Astrocyte of the hippocampus (primary cell): ENCODE measurements at places on chromosomes 2 and 18.

GRCh38 chr2:157784823-157785175, 91.3 kb downstream of the ACVR1 start:
- DNase-seq = no peak

DNA sequence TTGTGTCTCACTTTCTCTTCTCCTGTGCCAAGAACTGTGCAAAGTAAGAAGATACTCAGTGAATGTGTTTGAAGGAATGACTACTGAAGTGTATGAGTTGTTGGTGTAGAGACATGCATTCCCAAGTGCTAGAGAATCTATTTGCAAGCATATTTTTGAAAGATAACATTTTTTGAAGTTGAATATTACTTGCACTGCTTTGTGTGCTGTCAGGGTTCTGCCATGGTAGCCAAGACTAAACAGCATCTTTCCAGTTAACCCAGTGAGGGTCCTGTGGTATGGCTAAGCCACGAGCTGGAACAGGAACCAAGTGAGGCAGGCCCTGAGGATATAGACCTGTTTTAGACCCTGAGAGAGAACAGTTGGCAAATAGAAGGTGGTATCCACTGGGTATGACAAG, 35.2 kb upstream of the EFEMP1 start:
- no peak for DNase-seq

- no peak for DNase-seq
These were observed 265.5 kb upstream of the KCNJ3 start for GRCh38 chr2:154433010-154433409.

DNA sequence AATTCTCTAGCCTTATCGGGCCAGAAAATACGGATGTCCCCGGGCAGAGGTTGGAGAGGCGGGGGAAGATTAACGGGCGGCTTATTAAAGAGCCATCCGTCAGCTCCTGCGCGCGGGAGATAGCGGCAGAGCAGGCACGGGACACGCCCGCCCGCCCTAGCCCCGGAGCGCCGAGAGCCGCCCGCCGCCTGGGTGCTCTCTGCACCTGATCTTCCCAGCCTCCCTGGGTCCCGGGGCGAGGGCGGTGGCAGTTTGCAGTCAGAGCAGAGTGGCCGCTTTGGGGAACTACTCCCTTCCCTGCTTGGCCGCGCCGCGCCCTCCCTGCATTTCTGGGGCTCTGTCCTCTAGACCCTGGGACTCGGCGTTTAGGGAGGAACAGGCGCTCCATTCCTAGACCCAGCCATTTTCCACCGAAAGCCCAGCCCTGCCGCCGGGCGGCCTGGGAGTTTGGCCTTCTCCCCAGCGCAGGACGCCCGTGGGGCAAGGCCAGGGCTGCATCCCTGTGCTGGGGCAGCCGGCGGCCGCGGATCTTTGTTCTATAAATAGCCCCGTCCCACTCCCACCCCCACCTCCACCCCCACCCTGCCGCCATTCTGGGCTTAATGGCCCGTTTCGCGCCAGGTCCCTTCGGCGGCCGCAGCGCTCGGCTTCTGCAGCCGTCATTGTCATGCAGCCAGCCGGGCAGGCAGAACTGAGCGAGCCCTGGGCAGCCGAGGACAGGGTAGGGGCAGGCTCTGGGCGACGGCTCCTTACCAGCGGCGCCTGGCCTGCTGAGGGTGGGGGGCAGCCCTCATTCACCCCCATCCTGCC, 6.6 kb downstream of the GAD1 start:
- DNase-seq = no peak

- peak; percentile 77 for DNase-seq
These were observed 104.0 kb downstream of the COBLL1 start for GRCh38 chr2:164737612-164738081.

DNA sequence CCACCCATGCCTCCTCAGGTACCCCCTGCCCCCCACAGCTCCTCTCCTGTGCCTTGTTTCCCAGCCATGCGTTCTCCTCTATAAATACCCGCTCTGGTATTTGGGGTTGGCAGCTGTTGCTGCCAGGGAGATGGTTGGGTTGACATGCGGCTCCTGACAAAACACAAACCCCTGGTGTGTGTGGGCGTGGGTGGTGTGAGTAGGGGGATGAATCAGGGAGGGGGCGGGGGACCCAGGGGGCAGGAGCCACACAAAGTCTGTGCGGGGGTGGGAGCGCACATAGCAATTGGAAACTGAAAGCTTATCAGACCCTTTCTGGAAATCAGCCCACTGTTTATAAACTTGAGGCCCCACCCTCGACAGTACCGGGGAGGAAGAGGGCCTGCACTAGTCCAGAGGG, 803 bp upstream of the DES start:
- DNase-seq = no peak

DNA sequence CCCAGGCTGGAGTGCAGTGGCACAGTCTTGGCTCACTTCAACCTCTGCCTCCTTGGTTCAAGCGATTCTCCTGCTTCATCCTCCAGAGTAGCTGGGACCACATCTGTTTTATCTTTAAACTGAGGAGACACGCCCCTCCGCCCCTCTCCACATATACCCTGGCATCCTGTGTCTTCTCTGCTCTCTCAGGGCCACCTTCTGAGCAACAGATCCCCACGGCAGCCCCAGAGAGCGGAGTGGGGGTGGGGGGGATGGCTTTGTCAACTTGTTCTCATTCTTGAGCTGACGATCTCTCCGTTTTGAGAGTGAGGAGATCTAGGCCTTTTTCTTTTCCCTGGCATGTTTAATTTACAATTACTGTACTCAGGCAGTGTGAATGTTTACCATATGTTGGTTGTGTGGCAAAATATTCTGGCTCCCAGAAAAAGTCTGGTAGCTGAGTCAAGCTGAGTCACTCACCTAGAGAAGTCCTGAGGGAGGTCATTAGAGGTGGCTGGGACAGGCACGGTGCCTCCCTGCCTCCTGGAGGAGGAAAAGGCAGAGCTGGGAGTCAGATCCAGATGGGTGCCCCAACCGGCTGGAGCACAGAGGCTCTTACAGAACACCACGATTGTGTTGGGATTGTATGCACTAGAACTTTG, 19.5 kb upstream of the ID2 start:
- peak; percentile 77 for DNase-seq

DNA sequence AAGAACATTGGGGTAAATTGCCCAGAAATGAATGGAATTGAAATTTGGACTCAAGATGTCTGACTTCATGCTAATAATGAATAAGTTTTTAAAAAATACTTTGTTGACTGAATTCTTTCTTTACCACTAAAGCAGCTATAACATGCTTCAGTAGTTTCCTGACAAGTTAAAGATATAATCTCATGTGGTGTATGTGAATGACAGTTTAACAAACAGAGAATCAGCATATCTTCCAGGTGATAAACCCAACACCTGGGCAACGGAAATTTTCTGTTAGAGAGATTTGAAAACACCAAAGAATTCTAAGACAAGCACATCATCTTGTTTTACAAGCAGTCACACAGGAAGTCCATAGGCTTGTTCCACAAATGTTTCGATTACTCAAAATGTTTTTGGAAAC, 372.6 kb upstream of the VRK2 start:
- no peak for DNase-seq

GRCh38 chr2:71552356-71552755, 99.0 kb downstream of the DYSF start:
- DNase-seq = no peak

DNA sequence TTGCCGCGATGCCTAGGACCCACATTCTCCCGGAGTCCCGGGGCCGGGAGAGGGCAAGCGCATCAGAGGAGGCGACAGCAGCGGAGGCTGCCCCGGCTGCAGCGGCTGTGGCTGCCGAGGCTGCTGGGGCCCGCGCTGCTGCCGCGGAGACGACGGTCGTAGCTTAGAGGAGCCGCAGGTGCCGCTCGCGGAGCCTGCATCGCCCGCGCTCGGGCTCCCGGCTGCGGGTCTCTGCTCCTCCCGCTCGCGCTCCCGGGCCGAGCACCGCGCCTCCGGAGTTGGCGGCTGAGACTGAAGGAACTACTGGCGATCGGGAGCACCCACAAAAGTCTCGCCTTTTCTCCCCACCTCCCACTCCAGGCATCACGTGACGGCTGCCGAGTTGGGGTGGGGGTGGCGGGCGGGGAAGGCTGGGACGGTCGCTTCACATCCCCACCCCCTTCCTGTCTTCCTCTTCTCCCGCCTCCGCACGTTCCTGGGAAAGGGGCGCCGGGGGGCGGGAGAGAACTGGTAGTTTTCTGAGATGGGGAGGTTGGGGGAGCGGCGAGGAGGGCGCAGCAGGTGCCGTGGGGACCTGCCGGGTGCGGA, at the start of gene LYPD1:
LYPD1 (minus strand) TSS at position 298 of the 588 bp plus-strand sequence; CDS start at position 25, 273 bp downstream.
- peak; percentile 74 for DNase-seq

GRCh38 chr2:44569491-44569890, 207.7 kb downstream of the CAMKMT start:
- no peak for DNase-seq

- no peak for DNase-seq
These were observed 56.9 kb upstream of the SCN7A start for GRCh38 chr2:166550923-166551322.

DNA sequence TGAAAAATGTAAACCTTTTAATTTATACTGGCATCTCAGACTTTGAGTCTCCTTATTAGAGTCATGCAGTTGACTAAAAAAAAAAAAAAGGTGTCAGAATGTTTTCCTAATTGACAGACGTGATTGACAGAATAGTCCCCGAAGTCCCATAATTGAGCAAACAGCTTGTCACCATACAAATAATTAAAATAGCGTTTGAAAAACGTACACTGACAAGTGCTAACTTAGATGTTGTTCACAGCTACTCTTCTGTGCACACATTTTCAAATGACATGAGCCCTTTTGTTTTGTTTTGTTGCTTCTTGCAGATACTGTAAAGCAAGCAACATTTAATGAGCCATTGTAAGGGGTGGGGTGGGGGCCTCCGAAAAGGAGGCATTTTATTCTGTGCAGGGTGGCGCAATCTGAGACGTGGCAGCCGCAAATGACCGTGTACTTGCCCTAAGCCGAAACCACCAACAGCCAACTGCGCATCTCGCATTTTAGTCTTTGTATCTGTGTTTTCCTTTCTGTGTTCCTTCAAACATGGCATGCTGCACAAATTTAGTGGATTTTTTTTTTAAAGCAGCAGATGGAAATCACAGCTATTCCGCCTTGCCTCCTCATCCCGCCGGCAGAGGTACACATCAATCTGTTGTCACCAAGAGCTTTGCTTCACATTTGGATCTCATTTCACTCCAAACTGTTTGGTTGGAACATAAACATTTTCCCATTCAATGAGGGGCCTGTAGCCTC, 52.4 kb downstream of the LPIN1 start:
- no peak for DNase-seq

GRCh38 chr18:74625157-74625556, 27.5 kb downstream of the ZNF407 start:
- peak; percentile 31 for DNase-seq

DNA sequence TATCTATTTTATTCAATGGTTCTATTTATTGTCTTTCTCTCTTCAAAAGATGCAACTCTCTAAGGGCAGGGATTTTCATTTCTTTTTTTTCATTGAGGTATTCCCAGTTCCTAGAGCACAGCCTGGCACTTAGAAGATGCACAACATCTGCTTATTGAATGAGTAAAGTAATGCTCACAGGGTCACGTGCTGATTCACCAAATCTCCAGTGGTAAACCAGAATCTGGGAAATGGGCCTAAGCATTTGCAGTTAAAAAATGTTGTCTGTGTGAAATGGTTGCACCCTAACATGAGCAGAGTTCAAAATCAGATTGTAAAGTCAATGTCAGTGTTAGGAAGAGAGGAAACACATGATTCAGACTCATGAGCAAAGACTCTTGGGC, 15.8 kb downstream of the SLC8A1 start:
- no peak for DNase-seq

DNA sequence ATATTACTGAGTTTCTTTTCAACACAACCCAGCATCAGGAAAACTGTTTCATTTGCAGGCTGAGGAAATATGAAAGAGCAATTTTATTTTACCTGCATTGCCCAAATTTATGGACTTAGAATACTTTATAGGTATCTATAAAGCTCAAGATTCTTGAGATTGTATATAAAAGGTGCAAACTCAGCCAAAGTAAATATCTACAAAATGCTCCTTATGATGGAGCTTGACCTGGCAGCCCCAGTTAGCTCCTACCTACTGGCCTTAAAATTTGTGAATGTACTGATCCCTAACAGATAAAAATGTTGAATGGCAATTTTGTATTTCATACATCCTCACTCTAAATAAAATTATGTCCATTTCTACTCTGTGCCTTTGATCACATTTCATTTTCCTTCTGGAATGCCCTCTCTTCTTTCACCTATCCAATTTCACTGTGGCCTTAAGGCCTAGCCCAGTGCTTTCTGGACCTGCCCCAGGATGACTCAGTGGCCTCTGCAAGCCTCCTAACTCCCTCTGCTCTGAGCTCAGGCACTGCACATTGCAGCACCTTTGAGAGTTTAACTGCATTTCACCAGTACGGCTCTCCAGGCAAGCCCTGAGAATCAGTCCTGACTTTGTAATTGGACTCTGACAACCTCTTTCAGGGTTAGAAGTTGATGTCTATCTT, 125.9 kb downstream of the ANTXR1 start:
- peak; percentile 85 for DNase-seq

DNA sequence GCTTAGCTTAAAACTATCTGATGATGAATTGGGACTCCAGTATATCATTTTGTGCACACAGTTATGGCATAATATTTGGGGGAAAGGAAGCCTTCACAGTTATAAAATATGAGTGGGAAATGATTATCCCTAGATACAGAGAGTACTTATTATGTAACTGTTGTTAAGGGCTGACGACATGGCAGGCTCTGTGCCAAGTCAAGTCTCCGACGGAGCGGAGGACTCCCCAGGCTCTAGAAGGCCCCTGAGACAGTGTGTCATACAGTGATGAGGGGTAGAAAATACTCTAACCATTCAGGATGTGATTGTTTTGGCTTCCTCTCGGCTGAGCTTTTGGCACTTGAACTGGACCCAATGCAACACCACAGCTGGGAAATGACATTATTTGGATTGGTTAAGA, 211.8 kb downstream of the SLC8A1 start:
- peak; percentile 94 for DNase-seq

DNA sequence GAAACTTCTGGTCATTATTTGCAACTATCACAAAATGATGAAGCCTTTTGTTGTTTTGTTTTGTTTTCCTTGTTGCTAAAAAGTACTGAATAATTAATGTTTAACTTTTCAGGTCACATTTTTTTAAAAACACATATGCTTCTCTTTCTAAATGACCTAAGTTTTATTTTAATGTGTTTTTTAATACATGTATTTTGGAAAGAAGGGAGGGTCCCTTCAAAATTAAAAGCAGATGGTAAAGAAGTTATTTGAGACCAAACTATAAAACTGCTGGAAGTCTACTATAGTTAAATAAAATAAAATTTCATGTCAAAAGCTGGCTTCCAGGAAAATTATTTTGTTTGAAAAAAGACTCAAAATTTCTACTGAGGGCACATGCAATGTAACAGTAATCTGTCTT, 39.5 kb upstream of the ASNSD1 start:
- DNase-seq = no peak

- DNase-seq = peak; percentile 9
These were observed 25.9 kb downstream of the CCDC85A start for GRCh38 chr2:56209701-56210100.
